ENCODE measurements at places on chromosomes 4 and X.

DNA sequence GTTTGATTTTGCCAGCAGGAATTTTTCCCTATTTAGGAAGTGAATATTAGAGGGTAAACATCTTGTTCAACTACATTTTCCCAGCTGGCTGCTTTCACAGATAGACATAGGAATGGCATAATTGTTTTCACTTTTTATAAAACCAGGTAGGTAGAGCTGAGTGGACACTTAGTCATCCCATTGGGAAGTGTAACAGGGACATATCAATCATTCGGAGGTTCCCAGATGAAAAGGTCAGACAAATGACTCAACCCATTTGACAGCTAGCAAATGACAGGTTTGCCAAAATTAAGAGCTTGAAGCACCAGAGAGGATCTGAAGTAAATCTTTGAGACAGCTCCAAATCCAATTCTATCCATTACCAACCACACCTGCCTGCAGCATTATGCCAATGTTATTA, 205.3 kb downstream of the SLC39A8 start:
- DNase-seq: no peak

DNA sequence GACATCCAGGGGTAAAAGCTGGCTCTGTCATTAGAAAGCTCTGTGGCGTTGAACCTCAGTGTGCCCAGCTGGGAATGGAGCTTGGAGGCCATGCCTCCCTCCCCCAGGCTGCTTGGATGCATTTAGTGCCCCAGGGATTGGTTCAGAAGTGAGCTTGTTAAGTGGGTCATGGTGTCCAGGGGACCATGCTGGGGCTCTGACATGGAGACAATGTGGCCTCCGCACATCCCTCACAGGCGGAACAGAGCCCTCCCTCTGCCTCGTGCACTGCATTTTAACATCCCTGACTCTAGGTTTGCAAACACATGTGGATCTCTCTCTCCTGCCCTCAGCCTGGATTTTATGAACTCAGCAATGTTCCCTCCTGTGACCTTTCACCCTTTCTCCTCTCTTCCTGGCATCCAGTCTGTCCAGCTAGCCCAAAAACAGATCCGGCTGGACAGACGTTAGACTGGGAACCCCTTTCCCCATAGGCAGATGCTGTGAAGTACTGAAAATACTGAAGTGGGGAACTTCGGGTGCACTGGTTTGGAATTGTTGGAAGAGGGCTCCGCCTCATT, 81.5 kb downstream of the SORCS2 start:
- no peak for DNase-seq

- DNase-seq: no peak
Observed at GRCh38 chr4:108072300-108072699, 82.6 kb downstream of the HADH start.

GRCh38 chr4:167555338-167556022, 321.2 kb upstream of the SPOCK3 start:
- DNase-seq: no peak
